ENCODE measurements at places on chromosomes 4 and X.
A peak's percentile ranks its signal among the peaks of the same experiment; 100 is the strongest.

DNA sequence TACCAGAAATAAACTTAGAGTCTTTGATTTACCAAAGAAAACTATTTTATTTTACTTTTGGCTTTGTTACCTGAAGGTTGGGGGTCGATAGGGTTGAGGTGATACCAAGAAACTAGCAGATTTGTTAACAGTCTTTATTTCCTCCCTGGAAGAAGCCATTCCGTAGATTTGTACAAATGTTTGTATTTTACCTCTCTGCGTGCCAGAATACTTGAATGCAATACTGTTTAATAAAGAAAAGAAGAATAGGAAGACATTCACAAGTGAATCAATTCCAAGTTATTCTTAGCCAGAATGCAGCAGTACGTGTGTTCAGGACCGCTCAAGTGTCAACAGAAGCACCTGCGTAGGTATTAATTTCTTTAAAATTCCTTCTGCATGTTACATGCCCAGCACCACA lies 260.3 kb upstream of the TENM3 start:
- DNase-seq, result no peak

GRCh38 chr4:1792832-1793495 lies at the start of gene FGFR3:
FGFR3 (plus strand) TSS chr4:1793293; CDS start chr4:1793935, 642 bp downstream.
- peak; percentile 57 for DNase-seq

- DNase-seq, result no peak
Measured at GRCh38 chrX:155745792-155746191, 133.0 kb upstream of the TMLHE start.

GRCh38 chr4:69523385-69524132 lies 27.9 kb upstream of the UGT2B4 start:
- no peak for DNase-seq

DNA sequence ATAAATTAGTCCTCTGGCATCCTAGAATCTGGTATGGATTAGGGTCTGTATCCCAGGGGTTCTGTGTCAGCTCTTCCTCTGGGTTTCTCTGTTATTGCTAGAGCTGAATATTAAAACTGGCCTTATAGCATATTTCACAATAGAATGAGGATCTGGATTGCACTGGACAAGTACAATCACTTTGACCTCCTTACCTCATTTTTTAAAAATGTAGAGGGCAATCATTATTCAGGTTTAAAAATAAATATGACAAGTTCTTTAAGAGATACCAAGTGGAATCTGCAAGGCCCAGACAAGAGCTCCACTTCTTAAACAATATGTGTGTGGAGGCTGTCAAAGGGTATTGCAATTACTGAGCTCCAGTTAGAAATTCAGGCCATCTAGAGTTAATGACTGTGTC lies 1.4 kb downstream of the PALLD start:
- DNase-seq, result no peak

- no peak for DNase-seq
Measured at GRCh38 chr4:15648600-15648999, 6.6 kb downstream of the FBXL5 start.

DNA sequence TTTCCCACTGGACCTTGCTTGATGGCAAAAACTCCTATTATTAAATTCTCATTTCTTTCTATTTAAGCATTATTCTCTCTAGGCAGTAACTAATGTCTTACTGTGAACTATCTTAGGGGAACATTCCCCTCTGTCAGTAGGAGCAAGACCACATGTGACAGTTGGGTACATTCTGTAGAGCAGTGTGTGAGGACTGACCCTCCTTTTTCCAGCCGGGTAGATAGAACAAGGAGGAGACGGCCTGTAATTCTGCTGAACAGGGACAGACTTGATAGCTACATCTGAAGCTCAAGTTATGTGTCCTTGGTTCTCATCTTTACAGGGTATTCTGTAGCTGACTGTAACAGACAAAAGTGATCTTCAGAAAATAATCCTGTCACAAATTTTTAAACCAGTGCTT lies 43.3 kb downstream of the FNIP2 start:
- DNase-seq, result no peak

DNA sequence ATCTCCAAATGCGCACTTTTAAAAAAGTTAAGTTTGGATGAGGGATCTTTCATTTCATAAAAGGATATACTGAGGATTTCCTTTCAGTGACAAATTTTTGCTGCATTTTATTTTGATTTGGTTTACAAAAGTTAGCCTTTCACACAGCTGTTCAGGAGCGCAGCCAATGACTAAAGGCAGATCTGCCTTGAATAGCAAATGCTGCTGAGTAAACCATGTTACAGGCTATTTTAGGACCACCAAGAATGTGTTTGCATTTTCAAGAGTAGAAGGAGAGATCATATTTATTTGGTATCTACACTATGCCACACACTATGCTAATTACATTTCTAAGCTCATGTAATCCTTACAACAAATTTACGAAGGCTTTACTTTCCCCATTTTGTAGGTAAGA lies 92.1 kb downstream of the MAMLD1 start:
- DNase-seq, result no peak
